Right renal pelvis (tissue), 4 donors: ENCODE measurements at places on chromosomes 3 and 15. TPM values are rescaled to one million over a fixed set of nuclear protein-coding genes. Genes with fewer than 3 reads are reported as not detected.
A peak's percentile ranks its signal among the peaks of the same experiment; 100 is the strongest.

DNA sequence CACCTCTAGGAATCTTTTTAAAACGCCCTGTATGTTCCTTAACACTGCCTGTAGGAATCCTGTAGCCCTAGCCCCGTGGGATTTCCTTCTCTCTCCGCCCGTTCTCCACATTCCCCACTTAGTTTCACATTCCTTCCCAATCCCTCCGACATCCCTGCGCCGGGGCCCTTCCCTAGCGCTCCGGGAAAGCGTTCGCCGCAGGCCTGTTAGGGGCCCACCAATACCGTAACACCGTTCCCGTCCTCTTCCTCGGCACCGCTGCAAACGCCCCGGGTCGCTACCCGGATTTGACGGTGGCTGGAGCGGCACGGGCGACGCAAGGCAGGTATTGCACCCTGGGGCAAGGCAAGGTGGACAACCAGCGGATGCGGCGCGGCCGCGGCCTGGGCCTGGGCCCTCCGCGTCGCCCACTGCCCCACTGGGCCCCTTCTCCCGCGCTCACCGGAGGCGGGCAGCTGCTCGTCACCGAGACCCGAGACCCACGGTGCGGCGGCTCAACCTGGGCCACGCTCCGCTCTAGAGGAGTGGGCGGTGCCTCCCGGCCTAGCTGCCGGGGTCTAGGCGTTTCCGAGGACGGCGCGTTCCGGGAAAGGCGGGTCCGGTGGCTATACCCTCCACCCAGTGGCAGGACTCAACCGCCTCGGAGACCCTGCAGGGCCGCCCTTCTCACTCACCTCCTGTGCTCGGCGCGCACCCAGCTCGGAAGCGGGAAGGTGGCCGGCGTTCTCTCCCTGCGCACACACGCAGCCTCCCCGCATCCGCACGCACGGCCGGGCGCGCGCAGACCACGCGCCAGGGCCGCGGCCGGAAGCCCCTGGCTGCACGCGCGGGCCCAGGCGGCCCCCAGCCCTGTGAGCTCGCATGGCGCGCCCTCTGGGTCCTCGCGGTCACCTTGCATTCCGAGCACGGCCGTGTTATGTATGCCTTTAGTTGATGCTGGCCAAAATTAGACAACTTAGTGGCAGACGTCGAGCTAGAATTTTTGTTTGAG, at the start of gene B3GALNT1:
TSS of gene B3GALNT1 (minus strand) at position 789 of the 991 bp plus-strand sequence. CDS start 18,595 bp downstream, outside the sequence.
- peak; percentile 44 for DNase-seq

GRCh38 chr15:90782442-90782841, 65.3 kb downstream of the BLM start:
- no peak for DNase-seq

DNA sequence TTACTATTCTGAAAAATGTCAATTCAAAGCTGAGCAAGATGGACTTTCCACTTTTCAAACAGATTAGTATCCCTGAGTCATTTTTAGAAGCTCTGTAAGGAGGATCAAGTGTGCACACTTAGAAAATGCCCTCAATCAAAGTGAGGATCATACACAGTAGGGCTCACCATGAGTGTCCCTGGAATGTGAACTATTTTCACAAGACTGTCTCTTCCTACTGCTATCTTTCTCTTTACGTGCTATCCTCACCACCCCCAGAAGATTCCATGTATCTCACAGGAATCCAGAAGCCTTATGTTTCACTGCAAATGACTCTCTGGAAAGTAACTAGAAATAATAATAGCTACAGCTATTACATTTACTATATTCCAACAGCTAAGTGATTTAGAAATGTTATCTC, 349.9 kb upstream of the TGFBR2 start:
- DNase-seq = no peak

DNA sequence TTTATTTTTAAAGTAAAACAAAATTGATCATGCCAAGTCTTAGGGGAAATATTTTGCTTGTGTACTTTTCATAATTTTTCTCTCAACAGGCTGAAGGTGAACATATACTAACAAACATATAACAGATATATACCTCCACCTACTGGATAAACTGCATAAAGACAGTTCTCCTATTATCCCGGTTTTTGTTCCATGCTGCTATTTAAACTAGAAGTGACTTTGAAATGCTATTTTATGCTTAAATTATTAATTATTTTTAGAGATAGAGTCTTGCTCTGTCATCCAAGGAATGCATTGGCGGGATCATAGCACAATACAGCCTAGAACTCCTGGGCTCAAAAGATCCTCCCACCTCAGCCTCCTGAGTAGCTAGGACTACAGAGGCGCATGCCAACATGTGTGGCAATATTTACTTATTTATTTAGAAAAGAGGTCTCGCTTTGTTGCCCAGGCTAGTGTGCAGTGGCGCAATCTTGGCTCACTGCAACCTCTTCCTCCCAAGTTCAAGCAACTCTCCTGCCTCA, 49.8 kb downstream of the ST3GAL6 start:
- DNase-seq = no peak

- no peak for DNase-seq
Measured at GRCh38 chr3:64161481-64161952, 63.7 kb downstream of the PRICKLE2 start.

DNA sequence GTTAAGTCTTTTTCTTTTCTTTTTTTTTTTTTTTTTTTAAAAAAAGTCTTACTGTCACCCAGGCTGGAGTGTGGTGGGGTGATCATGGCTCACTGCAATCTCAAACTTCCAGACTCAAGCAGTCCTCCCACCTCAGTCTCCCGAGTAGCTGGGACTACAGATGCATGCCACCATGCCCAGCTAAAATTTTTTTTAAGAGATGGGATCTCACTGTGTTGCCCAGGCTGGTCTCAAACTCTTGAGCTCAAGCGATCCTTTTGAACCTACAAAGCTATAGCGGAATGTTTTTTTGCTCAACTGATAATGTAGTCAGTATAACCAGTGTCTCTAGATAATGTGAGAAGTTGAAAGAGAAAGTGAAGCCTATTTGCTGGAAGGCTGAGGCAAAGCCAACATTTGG, 3.9 kb upstream of the IGF2BP2 start:
- DNase-seq = no peak

GRCh38 chr3:16329826-16330129, 64.8 kb downstream of the OXNAD1 start:
- no peak for DNase-seq

- DNase-seq = peak; percentile 35
Measured at GRCh38 chr3:185820973-185821758, 3.7 kb downstream of the IGF2BP2 start.

GRCh38 chr3:119628816-119629445, 31.2 kb downstream of the PLA1A start:
- no peak for DNase-seq

The OR5K2 gene
- 0.35 TPM for polyA plus RNA-seq

The ALS2CL gene
- 16.5 TPM for polyA plus RNA-seq

The CEP19 gene
- 6.4 TPM for polyA plus RNA-seq
